ENCODE measurements at places on chromosomes 3 and 15. TPM values are rescaled to one million over a fixed set of nuclear protein-coding genes. Genes with fewer than 3 reads are reported as not detected.
A peak's percentile ranks its signal among the peaks of the same experiment; 100 is the strongest.

GRCh38 chr3:10248984-10249748 lies 907 bp downstream of the TATDN2 start:
- no peaks in the 10 kb centered on the region for H3K27me3 ChIP-seq
- peak overlapping the region; percentile 85 for H3K4me3 ChIP-seq
- H3K27ac ChIP-seq = peak overlapping the region; percentile 71
- H3K36me3 ChIP-seq = no peaks in the 10 kb centered on the region
- H3K4me1 ChIP-seq = peaks cover 8% of the 10 kb centered on the region

DNA sequence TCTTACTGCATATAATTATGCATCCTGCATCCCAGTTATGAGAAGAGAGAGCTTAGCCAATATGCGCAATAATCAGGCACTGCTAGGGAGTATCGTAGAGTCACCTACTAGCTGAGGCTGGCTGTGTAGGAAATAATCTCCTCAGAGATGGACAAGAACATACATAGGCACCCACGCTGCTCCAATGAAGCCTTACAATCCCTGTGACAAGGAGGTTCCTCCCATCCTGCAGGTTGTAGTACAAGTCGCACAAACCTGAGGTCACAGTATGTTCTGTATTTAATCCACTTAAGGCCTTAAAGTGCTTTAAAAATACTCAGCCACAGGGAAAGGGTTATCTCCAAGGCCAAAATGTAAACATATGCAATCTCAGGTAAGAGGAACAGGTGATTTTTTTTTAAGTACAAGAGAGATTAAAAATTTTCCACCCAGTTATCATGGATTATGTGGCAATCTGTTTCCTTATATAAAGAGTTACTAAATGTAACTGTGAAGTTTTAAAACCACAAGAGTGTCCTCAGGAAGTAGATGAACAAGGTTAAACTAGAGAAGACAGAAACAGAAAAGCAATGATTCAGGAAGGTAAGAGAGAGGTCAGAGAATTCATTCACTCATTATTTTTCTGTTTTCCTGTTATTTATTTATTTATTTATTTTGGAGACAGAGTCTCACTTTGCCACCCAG lies 7.5 kb upstream of the COLQ start:
- no peaks in the 10 kb centered on the region for H3K27me3 ChIP-seq
- no peak overlapping the region for H3K4me3 ChIP-seq
- no peak overlapping the region for H3K27ac ChIP-seq

DNA sequence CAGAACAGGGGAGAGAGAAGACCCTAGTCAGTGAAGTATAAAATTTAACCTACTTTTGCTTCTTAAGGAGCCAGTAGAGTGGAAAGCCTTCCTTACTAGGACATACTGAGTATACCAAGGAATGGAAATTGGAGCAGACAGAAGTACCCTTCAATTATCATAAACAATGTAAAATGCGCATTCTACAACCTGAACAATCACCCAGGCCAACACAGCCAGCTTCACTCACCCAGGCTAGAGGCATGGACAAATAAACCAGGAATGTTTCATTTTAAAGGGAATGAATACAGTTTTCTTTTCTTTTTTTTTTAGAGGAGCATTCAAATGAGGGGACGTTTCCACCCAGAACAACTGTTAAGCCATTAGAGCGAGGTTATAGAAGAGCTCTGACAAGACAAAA lies 41.9 kb upstream of the PLXND1 start:
- no peaks in the 10 kb centered on the region for H3K36me3 ChIP-seq
- no peaks in the 10 kb centered on the region for H3K27me3 ChIP-seq
- H3K4me3 ChIP-seq = no peak overlapping the region
- H3K27ac ChIP-seq = no peak overlapping the region

GRCh38 chr3:10337323-10338163 lies 16.6 kb upstream of the SEC13 start:
- H3K27ac ChIP-seq = no peak overlapping the region
- H3K4me3 ChIP-seq = no peak overlapping the region
- DNase-seq = no peak
- H3K4me1 ChIP-seq = no peaks in the 10 kb centered on the region
- H3K36me3 ChIP-seq = no peaks in the 10 kb centered on the region

DNA sequence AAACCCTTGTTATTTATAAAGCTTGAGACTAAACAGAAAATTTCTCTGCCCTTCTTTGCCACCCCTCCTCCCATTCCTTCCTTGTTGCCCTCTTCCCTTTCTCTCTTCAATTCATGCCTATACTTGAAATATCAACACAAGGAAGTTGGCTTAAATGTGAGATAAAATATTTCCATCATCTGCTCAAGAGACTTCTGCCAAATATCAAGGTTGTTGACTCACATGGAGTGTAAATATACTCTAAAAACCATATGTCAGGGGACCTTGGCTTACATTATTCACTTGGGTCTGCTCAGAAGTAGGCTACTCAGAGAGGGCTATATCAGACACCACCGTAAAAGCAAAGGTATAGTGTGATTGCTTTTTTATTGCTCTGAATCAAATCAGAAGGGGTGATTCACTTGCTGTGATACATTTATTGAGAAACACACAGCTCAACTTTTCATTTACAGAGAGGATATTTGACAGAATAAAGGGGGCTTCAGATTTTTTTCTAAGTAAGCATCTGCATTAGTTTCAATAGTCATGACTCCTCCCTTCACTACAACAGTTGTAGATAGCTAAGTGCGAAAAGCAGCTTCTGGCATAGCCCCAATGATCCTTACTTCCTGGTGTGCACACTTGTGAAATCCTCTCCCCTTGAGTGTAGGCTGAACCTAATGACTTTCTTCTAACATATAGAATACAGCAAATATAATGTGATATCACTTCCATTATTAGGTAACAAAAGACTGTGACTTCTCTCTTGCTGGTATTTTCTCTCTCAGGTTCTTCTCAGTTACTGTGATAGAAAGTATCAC lies 386.2 kb downstream of the EFHB start:
- no peaks in the 10 kb centered on the region for H3K27me3 ChIP-seq
- H3K4me3 ChIP-seq = no peak overlapping the region
- DNase-seq = no peak
- H3K4me1 ChIP-seq = no peaks in the 10 kb centered on the region
- no peak overlapping the region for H3K27ac ChIP-seq
- no peaks in the 10 kb centered on the region for H3K36me3 ChIP-seq

DNA sequence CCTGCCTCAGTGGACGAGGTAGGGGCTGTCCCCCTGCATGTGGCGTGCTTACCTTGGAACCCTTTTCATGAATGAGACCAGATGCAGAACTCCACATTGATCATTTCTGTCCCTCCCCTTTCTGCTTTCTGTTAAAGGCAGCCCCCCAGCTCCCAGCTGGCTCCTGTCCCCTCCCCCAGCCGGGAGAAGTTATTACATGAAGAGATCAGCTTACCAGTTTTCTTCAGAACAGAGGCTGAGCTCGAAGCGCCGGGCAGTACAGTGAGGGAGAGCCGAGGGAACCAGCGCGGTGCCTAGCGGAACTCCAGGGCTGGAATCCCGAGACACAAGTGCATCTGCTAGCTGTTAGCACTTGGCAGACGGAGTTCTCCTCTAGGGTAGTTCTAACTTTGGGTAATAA lies 263.3 kb upstream of the NR2E3 start:
- peak overlapping the region; percentile 71 for H3K27ac ChIP-seq
- H3K4me3 ChIP-seq = peak overlapping the region; percentile 20
- no peaks in the 10 kb centered on the region for H3K36me3 ChIP-seq

DNA sequence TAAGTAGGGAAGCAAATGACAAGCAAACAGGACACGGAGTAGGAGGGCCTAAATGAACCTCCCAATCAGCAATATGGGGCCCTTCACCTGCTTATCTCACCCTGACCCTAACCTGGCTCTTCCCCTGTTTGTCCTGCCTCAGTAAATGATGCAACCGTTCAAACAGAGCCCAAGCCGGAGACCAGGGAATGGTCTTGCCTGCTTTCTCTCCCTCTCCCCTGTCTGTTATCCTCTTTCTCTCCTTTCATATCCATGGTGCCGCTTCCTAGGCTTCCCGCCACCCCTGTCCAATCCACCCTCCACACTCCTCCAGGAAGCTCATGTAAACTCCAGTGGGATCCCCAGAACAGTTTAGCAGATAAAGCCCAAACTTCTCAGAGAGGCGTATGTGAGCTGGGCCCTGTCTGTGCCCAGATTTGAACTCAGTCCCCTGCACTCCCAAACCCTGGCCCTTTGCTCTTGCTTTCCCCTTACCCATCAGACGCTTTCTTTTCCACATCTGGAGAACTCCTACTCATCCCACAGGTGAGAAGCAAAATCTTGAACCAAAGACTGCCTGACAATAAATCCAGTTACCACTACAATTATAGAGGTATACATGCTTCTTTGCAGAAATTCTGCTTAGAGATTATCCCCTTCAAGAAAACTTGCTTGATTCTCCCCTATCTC lies 45.7 kb upstream of the STT3B start:
- H3K27me3 ChIP-seq = no peaks in the 10 kb centered on the region
- no peaks in the 10 kb centered on the region for H3K36me3 ChIP-seq
- no peak for DNase-seq
- H3K4me3 ChIP-seq = no peak overlapping the region

- no peaks in the 10 kb centered on the region for H3K4me1 ChIP-seq
- no peaks in the 10 kb centered on the region for H3K36me3 ChIP-seq
- H3K4me3 ChIP-seq = no peak overlapping the region
These were observed 110.3 kb downstream of the PIK3CB start for GRCh38 chr3:138724443-138724842.

- H3K36me3 ChIP-seq = no peaks in the 10 kb centered on the region
- no peaks in the 10 kb centered on the region for H3K4me1 ChIP-seq
- H3K4me3 ChIP-seq = peak overlapping the region; percentile 90
- no peaks in the 10 kb centered on the region for H3K27me3 ChIP-seq
These were observed 1.4 kb upstream of the ZNF710 start for GRCh38 chr15:89999676-90000185.

GRCh38 chr3:155651489-155652218 lies 93.2 kb downstream of the PLCH1 start:
- no peak for DNase-seq
- H3K4me3 ChIP-seq = no peak overlapping the region
- H3K27ac ChIP-seq = no peak overlapping the region

GRCh38 chr3:177441813-177442646 lies 244.7 kb upstream of the TBL1XR1 start:
- DNase-seq = no peak
- no peaks in the 10 kb centered on the region for H3K27me3 ChIP-seq
- no peaks in the 10 kb centered on the region for H3K36me3 ChIP-seq
- H3K4me3 ChIP-seq = no peak overlapping the region

- H3K36me3 ChIP-seq = no peaks in the 10 kb centered on the region
- H3K4me1 ChIP-seq = no peaks in the 10 kb centered on the region
- H3K27ac ChIP-seq = no peak overlapping the region
These were observed 4.1 kb downstream of the HDGFL3 start for GRCh38 chr15:83203543-83203942.

- no peaks in the 10 kb centered on the region for H3K36me3 ChIP-seq
- peaks cover 6% of the 10 kb centered on the region for H3K4me1 ChIP-seq
- H3K27me3 ChIP-seq = no peaks in the 10 kb centered on the region
These were observed 345 bp upstream of the CDV3 start for GRCh38 chr3:133573054-133573628.

DNA sequence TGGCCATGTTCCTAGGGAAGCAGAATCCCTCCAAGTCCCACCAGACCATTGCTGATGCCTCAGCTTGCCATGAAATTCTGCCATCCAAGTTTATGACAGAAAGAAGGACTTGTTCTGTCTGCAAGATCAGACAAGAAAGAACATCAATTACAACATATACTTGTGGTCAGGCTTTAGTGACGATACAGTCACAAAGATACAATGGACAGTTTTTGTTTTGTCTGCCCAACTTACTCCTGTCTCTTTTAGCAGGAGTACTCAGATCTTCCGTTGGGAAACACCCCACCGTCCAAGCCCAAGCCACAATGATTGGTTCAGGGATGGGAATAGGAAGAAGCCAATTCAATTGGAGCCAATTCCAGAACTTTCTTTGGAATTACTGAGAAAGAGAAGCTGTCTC lies 15.7 kb downstream of the KLHL6 start:
- H3K4me3 ChIP-seq = no peak overlapping the region
- no peaks in the 10 kb centered on the region for H3K4me1 ChIP-seq
- H3K36me3 ChIP-seq = no peaks in the 10 kb centered on the region
- H3K27me3 ChIP-seq = no peaks in the 10 kb centered on the region

- no peaks in the 10 kb centered on the region for H3K4me1 ChIP-seq
- no peak overlapping the region for H3K27ac ChIP-seq
- no peaks in the 10 kb centered on the region for H3K27me3 ChIP-seq
- no peak for DNase-seq
- H3K4me3 ChIP-seq = no peak overlapping the region
These were observed 72.7 kb downstream of the FBLN2 start for GRCh38 chr3:13621381-13622221.

DNA sequence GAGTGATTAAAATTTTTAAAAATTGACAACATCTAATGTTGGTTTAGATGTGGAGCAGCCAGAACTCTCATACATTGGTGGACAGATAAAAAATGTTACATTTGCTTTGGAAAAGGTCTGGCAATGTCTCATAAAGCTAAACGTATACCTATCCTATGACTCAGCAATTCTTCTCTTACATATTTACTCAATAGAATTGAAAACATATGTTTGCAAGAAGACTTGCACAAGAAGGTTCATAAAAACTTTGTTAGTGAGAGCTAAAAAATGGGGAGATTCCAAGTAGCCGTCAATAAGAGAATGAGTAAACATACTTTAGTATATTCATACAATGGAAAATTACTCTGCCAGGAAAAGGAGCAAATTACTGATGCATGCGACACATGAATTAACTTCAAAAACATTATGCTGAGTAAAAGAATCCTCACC lies 30.0 kb downstream of the MASP1 start:
- no peaks in the 10 kb centered on the region for H3K4me1 ChIP-seq
- H3K27me3 ChIP-seq = no peaks in the 10 kb centered on the region
- H3K4me3 ChIP-seq = no peak overlapping the region
- no peak overlapping the region for H3K27ac ChIP-seq
- no peaks in the 10 kb centered on the region for H3K36me3 ChIP-seq

DNA sequence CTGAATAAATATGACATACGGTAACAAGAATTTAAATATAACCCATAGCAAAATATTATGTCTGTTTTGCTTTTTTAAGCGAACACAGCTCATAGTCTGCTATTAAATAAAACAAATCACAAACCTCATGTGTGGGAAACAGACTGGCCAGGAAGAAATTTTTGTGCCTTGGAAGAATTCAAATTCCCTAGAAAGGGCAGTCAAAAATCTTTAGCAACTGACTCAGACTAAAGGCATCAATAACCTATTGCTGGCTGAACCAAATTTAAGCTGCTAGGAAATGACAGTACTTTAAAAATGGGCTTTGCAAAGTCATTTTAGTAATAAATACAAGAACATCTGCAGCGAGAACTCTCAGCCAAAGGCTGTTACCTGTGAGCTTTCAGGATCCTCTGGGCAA lies 151.4 kb downstream of the PLD1 start:
- H3K27me3 ChIP-seq = no peaks in the 10 kb centered on the region
- DNase-seq = no peak
- H3K27ac ChIP-seq = no peak overlapping the region
- no peaks in the 10 kb centered on the region for H3K36me3 ChIP-seq

RNU5B-1 gene
- total RNA-seq = not detected

CISH gene
- 7.6 TPM for total RNA-seq

CERS3 gene
- 4.0 TPM for total RNA-seq

RRP9 gene
- 18.6 TPM for total RNA-seq

PDE8A gene
- total RNA-seq = 28.3 TPM

ITPKA gene
- 0.23 TPM for total RNA-seq

PARP15 gene
- 2.7 TPM for total RNA-seq

OGG1 gene
- total RNA-seq = 38.2 TPM

C3orf22 gene
- not detected for total RNA-seq

GP5 gene
- not detected for total RNA-seq

ACP3 gene
- total RNA-seq = 1,778 TPM

Measured in prostate gland (tissue), 2 donors.